ENCODE measurements at places on chromosomes 12 and 14.

- peak; percentile 46 for DNase-seq
Measured at GRCh38 chr14:32077081-32078022, at the start of gene ARHGAP5. Gene ARHGAP5, plus strand, starts transcription at chr14:32077304. Its CDS starts 13,366 bp downstream, at chr14:32090670.

GRCh38 chr14:44448951-44449358, 58.1 kb downstream of the FSCB start:
- no peak for DNase-seq

GRCh38 chr14:50544911-50545310, 12.5 kb upstream of the MAP4K5 start:
- DNase-seq, result no peak

- no peak for DNase-seq
Measured at GRCh38 chr12:83197483-83197914, 510.8 kb downstream of the TMTC2 start.

DNA sequence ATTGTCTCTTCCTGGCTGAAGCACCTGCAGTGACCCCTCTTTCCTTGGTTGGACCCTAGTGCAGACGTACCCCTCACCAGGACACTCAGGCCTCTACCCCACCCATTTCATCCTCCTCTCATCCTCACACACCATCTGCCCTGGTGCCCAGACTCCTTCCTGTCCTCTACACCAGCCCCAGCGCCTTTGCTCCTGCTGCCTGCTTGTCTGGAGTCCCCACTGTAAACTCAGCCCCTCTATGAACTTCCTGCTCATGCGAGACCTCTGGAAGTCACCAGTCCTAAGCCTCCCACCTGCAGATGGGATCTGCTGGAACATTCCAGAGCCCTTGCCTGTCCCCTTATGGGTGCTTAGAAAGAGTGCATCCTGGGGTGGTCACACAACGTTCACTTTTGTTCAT, 242.5 kb downstream of the ADGRD1 start:
- DNase-seq, result no peak

DNA sequence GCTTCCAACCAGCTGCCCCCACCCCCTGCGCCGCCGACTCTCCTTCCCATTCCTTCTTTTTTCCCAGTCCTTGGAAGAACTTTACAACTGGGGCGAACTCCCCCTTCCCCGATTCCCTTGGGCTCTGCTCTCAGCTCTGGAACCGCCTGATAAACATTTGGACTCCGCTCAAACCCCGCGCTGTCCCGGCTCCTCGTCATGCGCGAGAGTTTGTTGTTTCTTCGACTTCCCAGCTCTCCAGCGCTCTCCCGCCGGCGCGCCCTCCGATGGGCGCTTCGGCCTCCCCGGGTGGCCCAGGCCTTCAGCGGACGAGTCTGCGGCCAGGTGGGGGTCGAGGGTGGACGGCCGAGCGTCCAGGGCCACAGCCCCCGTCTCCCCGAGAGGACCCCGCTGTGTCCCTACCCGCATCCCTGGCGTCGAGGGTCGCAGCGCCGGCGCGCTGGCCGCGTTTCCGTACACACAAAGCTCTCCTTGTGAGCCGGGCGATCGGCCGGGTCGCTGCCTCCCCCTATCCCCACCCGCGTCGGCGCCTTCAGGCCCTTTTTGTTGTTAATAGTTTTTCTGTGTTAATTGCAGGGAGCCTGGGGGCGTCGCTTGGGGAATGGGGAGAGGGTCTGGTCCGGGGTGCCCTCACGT, 847 bp downstream of the MMP14 start:
- no peak for DNase-seq

DNA sequence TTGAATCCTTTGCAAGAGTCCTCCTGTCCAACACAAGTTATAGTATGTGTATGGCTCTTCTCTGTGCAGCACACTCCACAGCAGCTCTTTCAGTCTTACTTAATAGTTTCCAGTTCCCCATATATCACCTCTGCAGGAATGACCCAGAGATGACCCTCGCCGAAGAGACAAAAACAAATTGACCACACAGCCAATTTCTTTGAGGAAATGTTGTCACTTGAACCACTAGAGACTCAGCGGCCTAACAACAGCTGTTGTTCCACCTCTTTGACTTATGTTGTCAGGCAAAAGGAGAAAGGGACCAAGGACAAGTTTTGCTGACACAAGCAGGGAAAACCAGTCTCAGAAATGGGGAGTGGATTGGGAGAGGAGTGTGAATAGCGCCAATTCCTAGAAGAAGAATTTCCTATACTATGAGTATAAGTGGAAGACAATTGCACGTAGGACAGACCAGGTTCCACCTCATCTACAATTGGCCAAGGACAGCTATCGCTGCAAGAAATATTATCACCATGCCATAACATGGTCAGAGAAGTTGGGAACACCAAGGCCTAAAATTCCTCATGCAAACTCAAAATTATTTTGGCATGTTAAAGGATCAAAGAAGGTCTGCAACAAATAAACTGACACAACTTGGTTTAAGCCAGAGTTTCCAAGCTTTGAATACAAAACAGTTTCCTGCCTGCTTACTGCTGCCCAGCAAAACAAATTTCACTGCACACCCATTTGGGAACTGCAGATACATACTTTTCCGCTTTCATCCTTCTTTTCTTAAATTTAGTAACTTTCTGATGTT, 41.7 kb upstream of the ITPR2 start:
- no peak for DNase-seq

- no peak for DNase-seq
Measured at GRCh38 chr12:64675795-64676194, 65.5 kb downstream of the RASSF3 start.

GRCh38 chr14:100115236-100115635, 44.2 kb downstream of the DEGS2 start:
- DNase-seq, result no peak

DNA sequence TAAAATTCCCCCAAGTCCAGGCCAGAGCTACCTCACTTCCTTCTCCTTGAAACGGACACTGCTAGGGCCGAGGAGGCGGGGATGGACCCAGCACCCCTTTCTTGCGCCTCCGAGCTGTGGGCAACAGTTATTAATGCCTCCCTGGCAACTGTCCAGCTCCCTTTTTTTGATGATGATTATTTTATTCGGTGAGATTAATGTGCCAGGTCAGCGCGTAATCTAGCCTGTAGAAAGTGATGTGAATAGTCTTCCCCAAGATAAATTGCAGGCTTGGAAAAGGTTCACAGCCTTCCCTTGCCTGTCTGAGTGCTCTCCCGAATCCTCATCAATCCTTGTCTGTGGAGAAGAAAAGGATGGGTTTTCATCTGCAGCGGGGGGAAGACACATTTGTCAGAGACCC, 54.3 kb downstream of the RNFT2 start:
- no peak for DNase-seq

GRCh38 chr14:51701951-51702350, 50.2 kb downstream of the FRMD6 start:
- DNase-seq, result no peak

DNA sequence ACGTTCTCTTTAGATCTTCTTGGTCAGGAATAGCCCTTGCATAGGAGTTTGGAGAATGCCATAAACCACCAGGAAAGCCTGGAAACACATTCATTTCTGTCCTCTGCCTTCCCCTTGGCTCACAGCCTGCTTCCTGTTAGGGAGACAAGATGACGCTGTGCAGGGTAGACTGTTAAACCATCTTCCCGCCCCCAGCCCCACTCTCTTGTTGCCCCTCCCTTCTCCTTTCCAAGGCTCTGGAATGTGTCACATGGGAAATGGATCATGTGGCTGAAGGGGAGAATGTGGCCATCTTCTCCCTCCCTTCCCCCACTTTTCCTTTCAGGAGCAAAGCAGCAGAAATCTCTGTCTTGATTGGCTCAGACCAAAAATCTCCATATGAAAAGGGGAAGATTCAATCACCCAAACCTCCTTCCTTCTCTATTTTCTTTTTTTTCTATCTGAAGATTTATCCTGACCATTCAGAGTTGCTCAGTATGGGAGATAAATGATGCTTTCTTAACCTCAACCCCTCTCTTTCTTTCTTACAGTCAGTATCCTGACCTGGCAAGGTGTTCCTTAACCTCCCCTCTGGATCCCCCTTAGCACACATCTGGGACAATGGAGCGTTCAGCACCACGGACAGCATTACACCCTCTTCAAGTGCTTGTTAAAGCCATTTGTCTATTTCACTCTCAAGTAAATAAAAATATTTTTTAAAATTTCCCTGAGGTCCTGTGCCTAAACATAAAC, 11.4 kb downstream of the GPR19 start:
- no peak for DNase-seq

DNA sequence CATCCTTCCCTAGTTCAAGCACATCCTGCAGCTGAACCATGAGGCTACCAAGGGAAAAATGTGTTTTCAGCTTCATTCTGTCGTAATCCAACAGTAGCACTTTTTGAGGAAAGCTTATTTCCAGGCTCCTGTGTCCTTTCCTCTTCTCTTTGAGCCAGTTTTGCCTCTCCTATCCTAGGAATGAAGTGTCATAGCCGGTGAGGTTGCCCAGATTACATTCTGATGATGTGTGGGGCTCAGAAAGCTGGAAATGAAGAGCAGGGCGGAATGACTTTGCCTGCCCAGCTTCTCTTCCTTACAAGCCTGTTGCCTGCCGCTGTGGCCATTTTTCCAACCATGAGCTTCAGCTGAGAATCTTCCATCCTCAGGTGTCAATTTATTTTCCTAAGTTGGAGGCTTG, 381.8 kb downstream of the NUAK1 start:
- no peak for DNase-seq

DNA sequence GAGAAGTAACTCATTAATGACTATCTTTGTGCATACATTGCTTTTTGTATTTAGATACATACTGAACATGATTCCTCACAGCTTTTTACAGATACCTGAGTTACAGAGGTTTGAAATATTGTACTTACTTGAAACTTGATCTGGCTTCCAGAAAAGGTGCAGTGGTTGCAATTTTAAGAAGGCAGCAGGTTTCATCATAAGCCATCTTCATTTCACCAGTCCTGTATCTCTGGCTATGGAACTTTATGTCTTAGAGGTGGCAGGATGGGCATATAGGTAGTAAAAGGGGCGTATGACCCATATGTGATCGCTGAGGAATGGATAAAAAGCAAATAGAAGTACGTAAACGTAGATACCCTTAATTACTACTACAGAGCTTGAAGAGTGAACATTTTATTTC, 13.7 kb downstream of the ZBTB1 start:
- DNase-seq, result no peak

DNA sequence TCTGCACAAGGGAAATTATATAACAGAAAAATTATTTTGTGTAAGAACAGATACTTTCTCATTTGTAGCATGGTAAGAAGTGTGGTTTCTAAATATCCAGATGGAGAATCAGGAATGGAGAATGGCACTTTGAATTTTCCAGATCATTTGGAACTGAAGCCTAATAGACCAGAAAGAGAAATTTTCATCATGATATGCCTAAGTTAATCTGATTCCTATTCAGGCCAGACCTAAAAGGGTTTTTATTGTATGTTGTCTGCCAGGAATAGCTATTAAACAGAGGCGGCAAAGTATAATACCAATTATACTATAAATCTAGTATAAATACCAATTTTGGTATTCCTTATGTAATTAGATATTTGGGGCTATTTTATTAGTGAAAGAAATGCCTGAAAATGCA, 382.7 kb upstream of the FAR2 start:
- DNase-seq, result no peak

- no peak for DNase-seq
Measured at GRCh38 chr14:91269076-91269991, 24.8 kb upstream of the GPR68 start.

Measured in stimulated activated CD4-positive, alpha-beta T cell treated with anti-CD3 and anti-CD28 coated beads, Interleukin-15, amount 100 ng/mL, for 1 hour (primary cell).